ENCODE measurements at places on chromosomes 3 and 15.

DNA sequence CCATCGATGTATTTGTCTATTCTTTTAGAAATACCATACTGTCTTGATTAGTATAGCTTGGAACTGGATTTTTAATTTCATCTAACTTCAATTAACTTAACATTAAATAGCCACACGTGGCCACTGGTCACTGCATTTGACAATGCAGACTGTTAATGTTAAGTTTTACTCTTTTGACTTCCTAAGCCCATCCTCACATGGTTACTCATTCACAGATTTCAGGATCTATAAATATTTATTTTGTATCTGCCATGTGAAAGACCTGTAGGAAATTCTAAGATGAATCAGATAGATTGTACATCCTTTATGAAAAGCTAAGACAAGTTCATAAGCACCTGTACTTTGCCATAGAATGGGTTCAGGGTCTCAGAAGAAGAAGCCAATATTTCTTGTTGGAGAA, 8.3 kb upstream of the RORA start:
- no peak for DNase-seq

- DNase-seq, result no peak
These were observed 7.9 kb downstream of the RAP2B start for GRCh38 chr3:153169793-153170383.

DNA sequence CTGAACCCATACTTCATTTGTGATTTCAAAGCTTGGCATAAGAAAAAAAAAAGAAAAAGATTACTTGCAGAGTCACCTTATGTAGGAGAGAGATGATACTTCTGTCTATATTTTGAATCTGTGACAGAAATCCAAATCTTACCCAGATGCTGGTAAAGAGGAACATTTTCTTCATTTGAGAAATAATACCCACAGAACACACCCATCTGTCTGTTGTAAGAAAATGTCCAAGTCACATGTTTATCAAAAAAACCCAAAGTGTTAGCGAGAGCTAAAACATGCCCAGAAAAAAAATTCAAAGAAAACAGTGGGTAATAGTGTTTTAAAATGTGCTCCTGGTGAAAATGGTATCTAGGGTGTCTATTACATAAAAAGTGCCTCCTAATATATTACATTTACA, 18.0 kb upstream of the RAP2B start:
- DNase-seq, result no peak

DNA sequence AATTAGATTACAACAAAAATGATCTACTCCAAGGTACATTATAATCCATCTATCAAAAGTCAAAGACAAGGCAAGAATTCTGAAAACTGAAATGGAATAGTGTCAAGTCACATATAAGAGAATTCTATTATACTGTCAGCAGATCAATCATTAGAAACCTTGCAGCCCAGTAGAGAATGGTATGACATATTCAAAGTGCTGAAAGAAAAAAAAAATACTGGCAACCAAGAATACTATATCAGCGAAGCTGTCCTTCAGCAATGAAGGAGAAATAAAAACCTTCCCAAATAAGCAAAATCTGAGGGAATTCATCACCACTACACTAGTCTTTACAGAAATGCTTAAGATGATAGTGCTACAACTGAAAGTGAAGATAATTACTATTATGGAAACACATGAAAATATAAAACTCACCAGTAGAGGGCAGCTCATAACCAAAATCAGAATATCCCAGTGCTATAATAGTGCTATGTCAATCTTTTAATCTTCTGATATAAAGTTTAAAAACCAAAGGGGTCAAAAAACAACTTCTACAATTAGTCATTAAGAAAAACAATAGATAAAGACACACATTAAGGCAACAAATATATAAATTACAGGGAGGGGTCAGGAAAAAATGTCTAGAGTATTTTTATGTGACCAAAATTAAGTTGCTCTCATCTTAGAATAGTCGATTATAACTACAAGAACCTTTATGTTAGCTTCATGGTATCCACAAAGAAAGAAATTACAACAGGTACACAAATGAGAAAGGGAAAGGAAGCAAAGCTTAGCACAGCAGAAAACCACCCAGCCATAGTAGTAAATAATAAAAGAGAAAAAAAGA, 190.7 kb upstream of the CNTN6 start:
- no peak for DNase-seq

DNA sequence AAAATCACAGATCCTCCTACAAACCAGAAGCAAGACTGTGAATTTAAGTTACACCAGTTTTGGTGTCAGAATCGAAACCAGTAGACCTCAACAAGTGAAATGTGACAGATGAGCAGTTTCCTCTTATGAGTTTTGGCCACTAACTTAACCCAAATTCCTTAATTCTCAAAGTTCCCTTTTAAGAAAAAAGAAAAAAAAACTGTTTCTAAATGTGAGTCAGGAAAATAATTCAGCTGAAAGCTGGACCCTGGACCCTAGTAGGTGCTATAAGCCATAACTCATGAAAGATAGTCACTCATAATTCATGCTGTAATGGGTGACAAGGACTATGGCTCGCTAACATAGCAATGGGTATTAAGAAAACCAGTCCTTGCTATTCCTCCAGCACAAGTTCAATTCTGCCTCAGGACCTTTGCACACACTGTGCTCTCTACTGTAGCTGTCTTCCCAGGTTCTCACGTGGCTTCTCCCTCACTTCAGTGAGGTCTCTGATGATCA, 9.0 kb upstream of the THRB start:
- DNase-seq, result no peak

DNA sequence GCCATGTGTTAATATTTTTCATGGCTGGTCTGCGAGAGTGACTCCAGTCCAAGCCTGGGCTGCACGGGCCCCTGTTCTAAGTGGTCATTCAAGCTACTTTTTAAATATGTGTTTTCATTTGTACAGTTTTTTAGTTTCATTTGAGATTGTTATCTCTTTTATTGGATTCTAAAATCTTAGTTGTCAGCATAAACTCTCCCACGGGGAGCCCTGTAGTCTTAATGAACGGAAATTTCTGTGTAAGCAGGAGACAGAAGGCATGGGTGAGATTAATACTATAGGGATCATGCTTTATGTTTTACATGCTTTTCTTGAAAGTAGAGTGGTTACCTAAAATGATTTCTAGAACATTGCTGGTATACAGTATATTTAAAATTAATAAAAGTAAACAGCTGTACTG, 373.1 kb upstream of the SLCO3A1 start:
- DNase-seq, result no peak

- no peak for DNase-seq
These were observed 14.3 kb downstream of the PLA2G4B start for GRCh38 chr15:41852736-41853590.

DNA sequence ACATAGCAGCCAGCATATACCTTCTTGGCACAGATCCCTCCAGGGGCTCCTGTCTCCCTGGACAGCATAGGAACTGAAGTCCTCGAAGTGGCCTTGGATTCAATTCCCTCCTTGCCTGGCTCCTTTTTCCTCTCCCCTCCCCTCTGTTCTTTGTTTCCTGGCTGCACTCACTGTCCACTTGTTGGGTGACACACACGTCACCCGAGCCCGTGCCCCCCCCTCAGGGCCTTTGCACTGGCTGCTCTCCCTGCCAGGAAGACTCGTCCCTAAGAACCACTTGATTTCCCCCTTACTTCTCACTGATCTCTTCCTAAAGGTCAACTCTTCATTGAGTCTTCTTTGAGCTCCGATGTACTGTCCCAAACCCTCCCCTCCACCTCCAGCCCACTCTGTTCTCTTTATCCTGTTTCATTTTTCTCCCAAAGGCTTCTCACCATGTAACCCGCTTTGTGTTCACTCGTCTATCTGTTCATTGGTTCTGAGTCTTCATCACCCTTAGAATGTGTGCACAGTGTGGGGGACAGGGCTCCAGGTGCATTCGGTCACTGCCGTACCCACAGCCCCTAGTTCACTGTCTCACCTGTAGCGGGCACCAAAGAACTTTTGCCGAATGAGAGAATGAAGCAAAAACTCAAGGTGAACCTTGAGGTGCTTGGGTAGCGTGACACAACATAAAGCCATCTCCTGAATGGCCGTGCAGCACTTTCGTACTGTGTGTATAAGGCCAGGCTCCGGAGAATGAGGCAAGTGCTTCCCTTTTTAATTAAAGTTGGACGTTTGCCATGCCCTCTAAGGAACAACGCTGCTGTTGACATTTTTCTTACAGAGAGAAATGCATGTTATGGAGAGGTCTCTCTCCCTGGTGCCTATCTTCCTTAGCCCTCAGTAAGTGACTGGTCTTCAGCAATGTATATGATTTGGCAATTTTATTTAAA, 74.0 kb downstream of the CHRNA7 start:
- no peak for DNase-seq

GRCh38 chr3:12966847-12967605, 106.2 kb downstream of the IQSEC1 start:
- DNase-seq, result no peak

DNA sequence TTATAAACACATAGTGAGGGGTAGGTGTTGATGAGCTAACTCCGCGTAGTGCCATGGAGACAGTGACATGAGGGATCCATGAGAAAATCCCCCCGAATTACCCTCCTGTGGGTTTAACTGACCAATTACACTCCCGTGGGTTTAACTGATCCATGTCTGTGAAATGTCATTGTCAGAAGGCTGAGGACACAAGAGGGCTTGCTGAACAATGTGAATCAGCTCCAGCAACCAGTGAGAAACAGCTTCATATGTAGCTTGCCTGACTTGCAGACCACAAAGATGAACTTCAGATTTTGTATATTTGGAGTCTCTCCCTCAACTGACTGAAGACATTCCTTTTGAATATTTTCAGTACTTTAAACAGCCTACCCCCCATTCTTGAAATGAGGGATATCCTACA, 144.9 kb downstream of the FBN1 start:
- no peak for DNase-seq

- no peak for DNase-seq
These were observed 33.3 kb downstream of the PEAK1 start for GRCh38 chr15:77386626-77387025.

- DNase-seq, result no peak
These were observed 1.2 kb downstream of the MB21D2 start for GRCh38 chr3:192916371-192917027.

- DNase-seq, result no peak
These were observed 572.2 kb downstream of the MECOM start for GRCh38 chr3:169091196-169091823.

- DNase-seq, result no peak
These were observed 13.7 kb downstream of the NR2F2 start for GRCh38 chr15:96344060-96344705.

DNA sequence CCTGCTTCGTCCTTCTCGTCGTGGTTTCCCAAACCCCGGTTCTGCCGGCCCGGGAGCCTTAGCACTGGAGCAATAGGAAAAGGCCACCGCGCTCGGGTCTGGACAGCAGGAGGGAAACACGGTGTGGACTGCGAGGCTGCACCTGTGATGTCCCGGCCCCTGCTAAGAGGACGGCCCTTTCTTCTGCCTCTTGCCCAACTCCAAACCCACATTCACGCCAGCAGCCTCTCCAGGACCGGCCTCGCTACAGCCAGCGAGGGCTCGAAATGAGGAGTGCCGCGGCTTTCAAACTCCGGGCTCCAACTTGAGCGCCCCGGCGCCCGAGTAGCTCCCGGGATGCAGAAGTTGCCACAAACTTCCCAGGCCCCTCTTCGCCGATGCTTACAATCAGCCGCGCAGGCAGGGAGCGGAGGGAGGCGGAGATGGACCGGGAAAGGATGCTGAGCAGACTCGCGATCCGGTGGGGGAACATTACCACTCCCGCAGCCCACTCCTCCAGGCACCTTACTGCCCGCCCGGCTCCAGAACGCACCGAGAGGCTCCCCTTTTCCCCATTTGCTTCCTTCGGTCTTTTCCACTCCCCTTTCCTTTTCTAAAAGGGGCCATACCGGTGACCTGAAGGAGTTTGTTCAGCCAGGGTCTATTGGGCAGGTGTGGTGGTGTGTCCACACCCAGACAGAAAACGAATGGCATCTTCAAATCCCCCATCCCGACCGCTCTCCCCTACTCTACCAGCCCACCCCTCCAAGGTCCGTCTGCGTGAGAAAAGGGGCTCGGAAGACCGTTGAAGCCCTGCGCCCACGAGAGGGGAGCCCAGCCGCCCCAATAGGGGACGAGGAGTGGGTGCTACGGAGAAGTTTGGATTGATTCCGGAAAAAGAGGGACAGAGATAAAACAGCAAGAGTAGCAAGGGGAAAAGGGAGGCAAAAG, 18.8 kb upstream of the SATB1 start:
- DNase-seq, result no peak

GRCh38 chr3:115838786-115839185, 215.5 kb downstream of the GAP43 start:
- no peak for DNase-seq

Measured in activated T-cell treated with anti-CD3 and anti-CD28 coated beads for 48 hours (primary cell).